Activated naive CD4-positive, alpha-beta T cell (primary cell): ENCODE measurements at places on chromosomes 11 and 22.

DNA sequence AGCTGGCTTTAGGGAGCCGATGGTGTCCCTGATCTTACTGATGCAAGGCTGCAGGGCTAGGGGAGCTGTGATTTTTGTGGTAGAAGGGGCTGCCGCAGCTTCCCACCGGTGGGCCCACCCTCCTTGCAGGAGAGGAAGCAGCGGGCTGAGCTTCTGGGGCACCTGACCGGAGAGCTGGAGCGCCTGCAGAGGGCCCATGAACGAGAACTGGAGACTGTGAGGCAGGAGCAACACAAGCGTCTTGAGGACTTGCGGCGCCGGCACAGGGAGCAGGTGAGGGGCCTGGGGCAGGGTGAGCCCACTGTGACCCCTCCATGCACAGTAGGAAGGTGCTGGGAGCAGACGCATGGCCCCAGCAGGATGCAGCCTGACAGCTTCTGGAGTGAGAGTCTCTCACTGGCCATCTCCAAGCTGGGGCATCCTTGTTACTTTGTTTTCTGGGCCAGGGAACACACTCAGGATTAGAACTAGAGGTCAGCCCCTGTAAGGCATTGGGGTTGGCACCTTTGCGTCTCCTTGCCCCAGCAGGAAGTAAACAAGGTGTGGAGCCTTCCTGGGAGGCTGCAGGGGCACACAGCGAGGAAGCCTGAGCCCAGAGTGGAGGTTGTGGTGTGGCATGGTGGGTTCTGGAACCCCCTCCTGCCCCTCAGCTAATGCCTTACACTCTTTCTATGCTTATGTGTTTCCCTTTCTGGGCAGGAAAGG lies 66.7 kb downstream of the CEP164 start:
- no peak for DNase-seq

DNA sequence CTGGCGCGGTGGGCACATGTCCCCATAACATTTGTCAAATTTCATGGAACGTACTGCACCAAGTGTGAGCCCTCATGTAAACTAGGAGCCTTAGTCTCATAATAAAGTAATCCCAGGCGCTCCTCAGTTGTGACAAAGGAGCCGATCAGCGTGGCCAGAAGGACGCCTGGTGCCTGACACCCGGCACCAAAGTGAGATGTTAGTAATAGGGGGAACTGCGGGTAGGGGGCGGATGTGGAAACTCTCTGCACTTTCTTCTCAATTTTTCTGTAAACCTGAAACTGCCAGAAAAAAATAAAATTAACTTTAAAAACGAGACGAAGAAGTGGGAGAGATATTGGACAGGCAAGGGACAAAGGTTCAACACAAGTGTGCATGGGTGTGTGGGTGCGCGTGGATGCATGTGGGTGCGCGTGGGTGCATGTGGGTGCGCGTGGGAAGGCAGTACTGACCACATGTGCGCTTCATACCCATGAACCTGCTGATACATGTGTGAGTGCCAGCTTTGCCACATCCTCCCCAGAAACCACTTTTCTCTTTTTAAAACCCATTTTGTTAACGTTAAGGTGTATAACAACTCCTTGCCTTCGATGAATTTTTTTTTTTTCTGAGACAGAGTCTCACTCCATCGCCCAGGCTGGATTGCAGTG lies 55.4 kb upstream of the LINC01488 start:
- DNase-seq = no peak

- no peak for DNase-seq
Measured at GRCh38 chr11:125943661-125944349, 2.0 kb upstream of the VSIG10L2 start.

DNA sequence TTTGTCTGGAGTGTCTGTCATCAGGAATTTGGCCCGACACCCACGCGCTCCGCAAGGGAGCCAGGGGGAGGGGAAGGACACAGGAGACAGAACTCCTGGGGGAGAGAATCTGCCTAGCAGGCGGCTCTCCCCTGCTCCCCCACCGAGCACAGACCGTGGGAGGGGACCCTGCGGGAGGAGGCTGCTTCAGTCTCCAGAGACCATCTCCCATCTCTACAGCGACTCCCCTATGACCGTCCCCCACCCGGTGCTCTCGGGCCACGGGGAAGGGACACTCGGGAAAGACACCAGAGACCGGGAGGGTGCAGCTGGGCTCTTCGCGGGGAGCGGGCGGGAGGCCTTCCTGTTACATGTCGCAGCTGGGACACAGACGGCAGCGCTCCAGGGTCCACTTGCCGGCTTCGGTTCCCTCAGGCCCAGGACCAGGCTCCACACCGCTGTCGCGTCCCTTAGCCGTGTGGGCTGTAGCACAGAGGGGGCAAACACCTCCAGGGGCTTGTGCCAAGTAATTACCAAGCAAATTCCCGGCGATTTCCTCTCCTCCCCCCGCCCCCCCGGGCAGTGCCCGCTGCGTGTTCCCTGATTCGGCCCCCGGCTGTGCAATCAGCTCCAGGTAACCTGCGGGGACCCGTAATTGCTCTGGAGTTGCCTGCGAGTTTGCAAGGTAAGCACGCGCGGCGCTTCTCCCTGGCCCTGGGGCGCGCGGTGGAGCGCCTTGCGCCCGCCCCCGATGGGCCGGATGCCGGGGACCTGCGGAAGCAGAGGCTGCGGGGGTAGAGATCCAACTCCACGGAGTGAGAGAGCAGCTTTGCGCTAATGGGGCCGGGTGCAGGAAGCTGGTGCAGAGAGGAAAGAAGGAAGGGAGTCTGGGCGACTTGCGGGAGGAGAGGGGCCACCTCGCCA lies 155.1 kb upstream of the CADM1 start:
- DNase-seq = no peak

- no peak for DNase-seq
Measured at GRCh38 chr11:85809863-85810262, 1.1 kb downstream of the SYTL2 start.
